ENCODE measurements at places on chromosomes 7 and 10.
A peak's percentile ranks its signal among the peaks of the same experiment; 100 is the strongest.

- no peak overlapping the region for H3K4me3 ChIP-seq
- H3K27me3 ChIP-seq, result no peaks in the 10 kb centered on the region
- H3K36me3 ChIP-seq, result no peaks in the 10 kb centered on the region
Measured at GRCh38 chr10:86113044-86113443, 253.6 kb downstream of the GRID1 start.

DNA sequence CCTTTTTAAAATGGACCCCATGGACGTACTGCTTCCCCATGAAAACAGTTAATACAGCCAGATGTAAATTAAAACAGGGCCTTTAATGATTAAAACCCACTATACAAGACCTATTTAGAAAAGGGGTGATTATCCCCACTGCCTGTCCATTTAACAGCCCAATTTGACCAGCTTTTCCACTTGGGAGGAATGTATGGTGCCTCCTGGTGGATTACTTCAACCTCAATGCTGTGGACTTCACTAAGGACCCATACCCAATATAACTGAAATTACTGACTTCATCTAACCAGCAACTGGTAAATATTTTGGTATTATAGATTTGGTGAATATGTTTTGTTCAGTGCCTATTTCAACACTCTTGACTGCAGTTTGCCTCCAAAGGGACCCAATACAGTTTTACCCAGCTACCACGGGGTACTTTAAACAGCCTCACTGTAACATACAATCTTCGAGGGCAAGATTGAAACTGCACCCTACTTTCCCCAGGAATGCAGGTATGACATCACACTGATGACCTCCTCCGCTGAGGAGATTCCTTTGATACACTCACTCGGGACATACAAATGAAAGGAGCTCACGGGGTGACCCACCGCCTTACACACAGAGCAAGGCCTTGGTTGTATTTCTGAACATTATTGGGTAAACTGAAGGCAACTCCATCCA, 192.8 kb downstream of the DNAJC1 start:
- no peak for DNase-seq
- H3K36me3 ChIP-seq, result no peaks in the 10 kb centered on the region
- no peaks in the 10 kb centered on the region for H3K27me3 ChIP-seq

- no peak overlapping the region for H3K27ac ChIP-seq
- H3K27me3 ChIP-seq, result no peaks in the 10 kb centered on the region
- H3K36me3 ChIP-seq, result no peaks in the 10 kb centered on the region
- H3K4me1 ChIP-seq, result no peaks in the 10 kb centered on the region
- H3K4me3 ChIP-seq, result no peak overlapping the region
Measured at GRCh38 chr7:132418840-132419239, 157.4 kb downstream of the PLXNA4 start.

GRCh38 chr7:158740657-158741293, 36.2 kb upstream of the NCAPG2 start:
- DNase-seq, result no peak
- peaks cover 95% of the 10 kb centered on the region for H3K36me3 ChIP-seq
- no peak overlapping the region for H3K4me3 ChIP-seq
- no peaks in the 10 kb centered on the region for H3K27me3 ChIP-seq
- no peak overlapping the region for H3K27ac ChIP-seq

DNA sequence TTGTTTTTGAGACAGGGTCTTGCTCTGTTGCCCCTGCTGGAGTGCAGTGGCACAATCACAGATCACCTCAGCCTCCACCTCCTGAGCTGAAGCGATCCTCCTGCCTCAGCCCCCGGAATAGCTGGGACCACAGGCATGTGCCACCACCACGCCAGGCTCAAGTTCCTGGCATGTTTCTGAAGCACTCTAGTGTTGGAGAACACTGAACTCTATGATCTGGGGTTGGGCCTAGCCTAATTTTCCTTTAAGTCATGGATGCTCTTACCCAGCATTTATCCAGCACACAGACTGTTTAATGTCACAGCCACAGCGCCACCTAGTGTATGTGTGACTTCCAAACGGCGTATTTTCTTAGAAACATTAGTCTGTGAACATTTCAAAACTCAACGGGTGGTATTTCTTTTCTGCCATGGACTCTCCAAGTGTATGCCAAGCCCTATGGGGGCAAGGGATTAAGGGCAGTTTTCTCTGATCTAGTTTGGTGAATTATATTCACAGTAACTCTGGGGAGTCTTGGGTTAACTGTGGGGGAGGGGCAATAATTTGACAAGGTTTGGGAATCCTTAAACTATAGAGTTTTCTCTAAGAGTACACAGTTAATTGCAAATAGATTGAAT, 91.8 kb downstream of the CREM start:
- peaks cover 3% of the 10 kb centered on the region for H3K4me1 ChIP-seq
- H3K36me3 ChIP-seq, result no peaks in the 10 kb centered on the region
- peak; percentile 73 for DNase-seq
- no peak overlapping the region for H3K27ac ChIP-seq
- H3K4me3 ChIP-seq, result no peak overlapping the region
- no peaks in the 10 kb centered on the region for H3K27me3 ChIP-seq

DNA sequence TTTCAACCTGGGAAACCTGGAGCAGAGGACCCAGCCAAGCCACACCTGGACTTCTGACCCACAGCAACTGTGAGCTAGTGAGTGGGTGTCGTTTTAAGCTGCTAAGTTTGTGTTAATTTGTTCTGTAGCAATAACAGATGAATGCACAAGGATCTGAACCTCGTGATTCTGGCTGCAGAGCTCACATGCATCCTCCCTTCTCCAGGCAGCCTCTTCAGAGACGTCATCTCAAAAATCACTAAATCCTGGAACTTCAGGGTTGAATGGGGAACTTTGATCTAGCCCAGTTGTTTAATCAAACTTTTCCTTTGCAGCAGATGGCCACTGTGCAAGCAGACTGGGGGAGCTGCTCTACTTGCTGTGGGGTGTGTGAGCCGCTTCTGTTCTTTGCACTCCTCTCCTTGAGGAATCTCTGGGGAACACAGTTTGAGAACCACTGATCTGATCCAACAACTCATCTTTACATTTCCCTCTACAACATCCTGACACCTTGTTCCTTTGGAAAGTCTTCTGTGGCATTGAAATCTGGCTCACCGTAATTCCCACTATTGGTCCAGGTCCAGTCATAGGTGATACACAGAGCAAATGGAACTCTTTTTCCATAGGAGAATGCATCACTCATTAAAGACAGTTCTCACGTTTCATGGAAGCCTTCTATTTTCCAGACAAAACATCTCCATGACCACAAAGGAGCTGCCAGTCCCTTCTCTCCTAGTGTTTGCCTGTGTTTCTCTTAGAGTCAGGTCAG, 90.3 kb downstream of the CHN2 start:
- H3K4me3 ChIP-seq, result no peak overlapping the region
- no peaks in the 10 kb centered on the region for H3K27me3 ChIP-seq
- no peak overlapping the region for H3K27ac ChIP-seq
- DNase-seq, result no peak
- H3K4me1 ChIP-seq, result no peaks in the 10 kb centered on the region
- H3K36me3 ChIP-seq, result no peaks in the 10 kb centered on the region

- H3K4me1 ChIP-seq, result no peaks in the 10 kb centered on the region
- H3K27ac ChIP-seq, result no peak overlapping the region
- H3K27me3 ChIP-seq, result no peaks in the 10 kb centered on the region
- H3K4me3 ChIP-seq, result no peak overlapping the region
- DNase-seq, result no peak
- H3K36me3 ChIP-seq, result peaks cover 37% of the 10 kb centered on the region
Measured at GRCh38 chr7:129664029-129665012, 52.8 kb downstream of the NRF1 start.

DNA sequence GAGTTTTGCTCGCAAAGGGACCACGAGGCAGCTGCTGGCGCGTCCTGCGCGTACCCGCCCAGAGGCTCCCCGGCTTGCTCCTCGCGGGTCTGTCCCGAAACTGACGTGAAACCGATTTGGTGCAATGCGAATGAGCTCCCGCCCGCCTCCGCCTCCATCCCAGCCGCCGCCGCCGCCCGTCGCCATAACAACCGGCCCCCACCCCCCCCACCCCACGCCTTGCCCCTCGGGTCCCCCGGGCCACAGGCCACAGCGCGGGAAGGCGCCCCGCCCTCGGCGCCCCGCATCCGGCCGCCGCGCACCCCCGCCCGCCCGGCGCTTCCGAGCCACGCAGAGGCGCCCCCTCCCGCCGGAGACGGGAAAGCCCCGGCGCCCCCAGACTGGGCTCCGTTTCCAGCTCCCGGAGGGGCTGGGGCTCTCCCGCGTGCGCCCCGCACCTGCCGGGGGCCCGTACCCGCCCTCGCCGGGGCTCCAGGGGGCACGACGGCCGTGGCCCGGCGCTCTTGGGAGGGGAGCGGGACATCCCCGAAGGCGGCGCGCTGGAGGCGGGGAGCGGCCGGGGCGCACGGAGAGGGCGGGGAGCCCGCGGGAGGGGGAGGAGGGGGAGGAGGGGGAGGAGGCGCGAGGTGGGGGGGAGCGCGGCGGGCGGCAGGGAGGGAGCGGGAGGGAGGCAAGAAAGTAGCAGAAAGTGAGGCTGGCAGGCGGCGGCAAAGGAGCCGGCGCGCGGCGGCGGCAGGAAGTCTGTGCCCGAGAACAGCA, at the start of gene CAMK1D:
Gene CAMK1D (plus strand): TSS at position 678 of the 759 bp plus-strand sequence.
- peak within 1 kb of the TSS; percentile 95 for H3K4me3 ChIP-seq
- H3K27ac ChIP-seq, result peak within 1 kb of the TSS; percentile 84
- no peaks in the 10 kb centered on the region for H3K36me3 ChIP-seq

- no peak overlapping the region for H3K27ac ChIP-seq
- peaks cover under 1% of the 10 kb centered on the region for H3K27me3 ChIP-seq
- no peaks in the 10 kb centered on the region for H3K4me1 ChIP-seq
- DNase-seq, result no peak
- no peak overlapping the region for H3K4me3 ChIP-seq
Measured at GRCh38 chr7:93048136-93048930, 69.4 kb downstream of the SAMD9 start.

DNA sequence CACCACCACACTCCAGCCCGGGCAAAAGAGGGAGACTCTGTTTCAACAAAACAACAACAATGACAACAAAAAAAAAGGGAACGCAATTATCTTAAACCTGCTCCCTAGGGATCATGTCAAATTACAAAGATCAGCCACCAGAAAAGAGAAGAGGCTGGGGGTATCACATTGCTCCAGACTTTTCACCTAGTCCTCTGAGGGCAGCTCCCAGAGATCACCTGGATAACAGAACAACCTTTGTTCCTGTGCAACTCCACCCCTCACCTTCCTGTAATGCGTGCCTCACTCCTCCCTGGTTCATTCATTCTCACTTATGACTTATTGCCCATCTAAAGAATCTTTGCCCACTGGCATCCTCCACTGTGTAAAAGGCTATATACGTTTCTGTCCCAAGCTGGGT, 31.8 kb downstream of the SVOPL start:
- H3K4me3 ChIP-seq, result no peak overlapping the region
- H3K27me3 ChIP-seq, result peaks cover 8% of the 10 kb centered on the region
- DNase-seq, result no peak
- no peaks in the 10 kb centered on the region for H3K36me3 ChIP-seq
- no peak overlapping the region for H3K27ac ChIP-seq

GRCh38 chr7:79723833-79724618, 270.6 kb upstream of the MAGI2 start:
- H3K4me1 ChIP-seq, result no peaks in the 10 kb centered on the region
- no peak for DNase-seq
- no peak overlapping the region for H3K27ac ChIP-seq
- no peaks in the 10 kb centered on the region for H3K36me3 ChIP-seq
- no peaks in the 10 kb centered on the region for H3K27me3 ChIP-seq
